ENCODE measurements at places on chromosomes 12 and 14.

DNA sequence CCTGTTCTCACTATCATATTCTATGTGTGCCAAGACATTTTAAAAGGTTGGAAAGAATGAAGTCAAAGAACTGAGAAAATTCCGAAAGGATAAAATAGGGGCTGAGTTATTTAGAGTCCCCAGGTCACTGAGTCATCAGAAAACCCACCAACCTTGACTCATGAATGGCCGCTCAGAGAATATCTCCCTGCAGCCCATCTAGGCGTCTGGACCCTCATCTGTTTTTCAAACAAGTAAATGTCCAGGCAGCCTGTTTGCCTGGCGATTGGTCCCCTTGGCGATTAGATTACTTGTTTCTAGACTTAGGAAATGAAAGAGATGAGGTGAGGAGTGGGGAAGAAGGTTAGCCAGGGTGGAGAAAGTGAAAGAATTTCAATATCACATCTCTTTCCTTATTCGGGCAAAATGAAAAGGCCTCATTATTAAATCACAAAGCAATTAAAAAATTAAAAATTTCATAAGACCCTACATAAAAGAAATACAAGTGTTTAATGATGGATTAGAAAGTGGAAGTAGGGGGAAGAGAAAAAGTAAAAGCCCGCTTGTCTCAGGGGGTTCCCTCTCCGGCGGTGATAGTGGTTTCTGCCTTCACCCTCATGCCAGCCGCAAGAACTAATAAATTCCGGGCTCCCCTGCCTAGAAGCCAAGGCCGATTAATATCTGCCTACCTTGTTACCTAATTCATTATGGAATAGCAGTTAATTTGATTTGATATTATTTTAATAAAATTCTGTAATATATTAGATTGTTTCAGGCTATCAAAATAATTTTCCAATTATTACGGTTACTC lies 415.9 kb downstream of the BCL11B start:
- no peak for ATAC-seq

- ATAC-seq, result no peak
Observed at GRCh38 chr12:123398550-123399254, 14.8 kb downstream of the KMT5A start.

DNA sequence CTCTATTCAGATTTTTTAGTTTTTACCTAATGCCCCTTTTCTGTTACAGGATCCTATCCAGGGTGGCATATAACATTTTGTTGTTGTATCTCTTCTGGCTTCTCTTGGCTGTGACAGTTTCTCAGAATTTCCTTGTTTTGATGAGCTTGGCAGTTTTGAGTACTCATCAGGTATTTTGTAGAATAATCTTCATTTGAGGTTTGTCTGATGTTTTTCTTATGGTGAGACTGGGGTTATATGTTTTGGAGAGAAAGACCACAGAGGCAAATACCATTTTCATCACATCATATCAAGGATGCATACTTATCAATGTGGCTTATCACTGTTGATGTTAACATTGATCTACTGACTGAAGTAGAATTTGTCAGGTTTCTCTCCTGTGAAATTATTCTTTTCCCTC lies 14.0 kb upstream of the LYZ start:
- no peak for ATAC-seq

DNA sequence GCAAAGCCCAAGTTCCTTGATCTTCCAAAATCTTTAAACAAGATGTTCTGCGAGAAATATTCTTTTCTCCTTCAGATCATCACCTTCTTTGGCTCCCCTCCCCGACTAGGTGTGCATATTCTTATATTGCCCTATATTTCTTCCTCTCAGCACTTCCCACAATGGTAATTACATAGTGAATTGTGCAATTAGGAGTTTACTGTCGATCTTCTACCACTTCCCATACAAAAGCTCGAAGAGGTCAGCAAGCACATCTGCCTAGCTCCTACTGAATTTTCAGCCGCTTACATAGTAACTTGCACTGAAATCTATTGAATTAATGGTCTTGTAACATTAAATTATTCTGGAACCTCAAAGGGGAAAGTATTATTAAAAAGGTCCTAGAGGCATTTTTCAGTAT lies 16.7 kb downstream of the OSBPL8 start:
- ATAC-seq, result no peak

GRCh38 chr12:116319898-116320621 lies 42.6 kb upstream of the MED13L start:
- peak; percentile 97 for ATAC-seq

- ATAC-seq, result peak; percentile 47
Observed at GRCh38 chr14:85531587-85532373, 1.8 kb downstream of the FLRT2 start.

DNA sequence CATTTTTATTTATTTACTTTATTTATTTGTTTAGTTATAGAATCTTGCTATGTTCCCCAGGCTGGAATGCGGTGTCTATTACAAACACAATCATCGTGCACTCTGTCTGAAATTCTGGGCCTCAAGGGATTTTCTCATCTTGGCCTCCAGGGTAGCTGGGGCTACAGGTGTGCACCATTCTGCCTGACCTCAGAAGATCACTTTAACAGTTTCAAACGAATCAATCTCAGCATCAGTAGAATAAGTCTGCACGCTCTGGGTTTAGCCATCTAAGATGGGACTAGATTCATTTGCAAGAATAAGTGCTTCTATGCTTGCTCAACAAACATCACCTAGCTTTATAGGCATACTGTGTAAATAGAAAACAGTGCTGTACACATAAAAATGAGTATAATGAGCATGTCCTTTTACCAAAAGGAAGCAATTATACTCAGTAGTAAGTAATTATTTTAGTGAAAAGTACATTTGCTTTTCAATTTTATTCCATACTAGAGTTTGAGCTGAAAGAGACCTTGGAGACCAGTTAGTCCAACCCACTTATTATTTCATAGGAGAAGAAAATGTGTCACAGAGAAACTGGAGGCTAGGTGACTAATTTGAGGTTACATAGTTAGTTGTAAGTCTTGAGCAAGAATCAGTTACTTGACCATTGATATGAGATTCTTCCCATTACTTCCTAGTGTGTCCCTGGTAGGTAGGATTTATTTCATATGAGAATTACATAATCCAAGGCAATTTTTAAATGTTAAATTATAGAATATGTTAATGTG lies 456.5 kb upstream of the LMO3 start:
- ATAC-seq, result no peak

GRCh38 chr12:2336409-2336829 lies 283.6 kb downstream of the CACNA1C start:
- ATAC-seq, result peak; percentile 95

DNA sequence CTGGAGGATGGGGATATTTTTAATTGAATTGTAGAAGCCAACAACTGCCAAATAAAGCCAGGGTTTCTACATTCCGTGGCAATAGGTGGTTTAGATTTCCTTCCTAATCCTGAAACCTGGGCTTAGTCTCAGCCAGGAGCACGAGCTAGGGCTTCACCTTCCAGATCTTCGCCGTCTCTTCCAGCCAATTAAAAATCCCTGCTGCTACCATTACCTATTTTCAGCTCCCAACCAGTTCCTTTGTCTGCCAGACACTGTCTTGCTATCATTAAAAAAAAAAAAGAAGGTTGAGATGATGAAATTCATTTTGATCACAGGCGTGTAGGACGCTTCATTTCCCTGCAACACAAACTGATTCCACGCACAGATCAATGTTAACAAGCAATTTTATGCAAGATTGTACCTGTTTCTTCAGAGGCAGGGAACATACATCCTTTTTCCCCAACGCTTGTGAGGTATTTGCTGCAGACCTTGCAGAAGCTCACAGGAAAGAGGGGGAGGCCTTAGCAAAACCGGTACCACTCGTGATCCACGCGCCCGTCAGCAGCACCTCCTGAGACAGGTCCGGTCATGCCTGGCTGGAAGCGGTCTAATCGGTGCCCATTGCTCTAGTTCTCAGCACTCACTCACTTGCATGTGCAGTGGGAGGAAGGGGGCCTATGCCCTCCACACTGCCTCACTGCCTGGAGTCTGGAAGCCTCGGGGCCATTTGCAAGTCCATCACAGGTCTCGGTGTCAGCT lies 65.1 kb downstream of the SLC6A12 start:
- ATAC-seq, result no peak

- no peak for ATAC-seq
Observed at GRCh38 chr14:103112400-103113243, 10.6 kb upstream of the TNFAIP2 start.

DNA sequence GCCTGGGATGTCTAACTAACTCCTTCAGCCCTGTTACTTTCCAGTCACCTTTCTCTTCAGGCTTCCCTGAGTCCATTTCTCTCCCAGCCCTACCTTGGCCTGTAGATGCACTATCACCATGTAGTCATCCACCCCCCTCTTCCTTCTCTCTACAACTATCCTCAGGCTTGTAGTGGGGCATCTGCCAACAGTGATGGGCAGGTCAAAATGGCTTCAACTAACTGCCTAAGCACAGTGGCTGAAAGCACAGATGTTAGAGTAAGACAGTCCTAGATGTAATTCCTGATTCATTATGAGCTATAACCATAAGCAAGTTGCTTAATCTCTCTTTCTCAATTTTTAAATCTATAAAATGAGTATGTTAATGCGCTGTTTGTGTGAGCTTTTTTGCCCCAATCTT lies 133.6 kb upstream of the NAV3 start:
- ATAC-seq, result no peak

DNA sequence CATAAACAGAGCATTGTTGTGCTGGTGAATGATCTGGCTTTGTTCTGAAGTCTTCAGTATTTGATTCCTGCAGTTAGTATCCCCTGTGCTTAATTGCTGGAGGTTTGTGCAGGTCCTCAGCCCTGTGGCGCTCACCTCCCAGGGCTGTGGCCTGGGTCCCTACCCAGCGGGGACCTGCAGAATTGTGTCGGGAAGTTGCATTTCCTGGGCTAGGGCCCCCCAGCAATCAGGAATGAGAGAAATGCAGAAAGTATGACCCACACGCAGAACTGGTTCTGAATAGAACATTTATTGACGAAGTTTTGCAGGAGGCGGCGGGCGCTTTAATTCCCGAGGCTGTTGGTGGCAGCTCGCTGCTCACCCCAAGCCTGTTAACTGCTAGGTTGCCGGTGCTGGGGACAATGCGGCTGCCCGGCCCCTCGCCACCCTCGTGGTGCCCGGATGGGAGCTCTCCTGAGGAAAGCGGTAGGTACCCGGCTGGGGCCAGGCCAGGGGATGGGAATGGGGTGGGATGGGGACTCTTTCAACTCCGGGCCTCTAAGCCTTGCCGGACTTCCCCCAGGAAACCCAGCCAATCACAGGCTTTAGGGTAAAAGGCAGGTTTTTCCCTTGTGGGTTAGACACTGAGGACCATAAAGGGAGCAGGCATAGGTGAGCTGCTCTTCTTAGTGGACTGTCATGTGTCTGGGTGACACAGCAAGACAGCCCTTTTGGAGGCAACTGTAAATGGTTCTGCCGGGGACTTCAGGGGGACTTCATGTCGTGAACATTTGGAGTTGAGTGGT lies 11.6 kb downstream of the PLEKHG3 start:
- no peak for ATAC-seq

All from SK-N-SH treated with all-trans-retinoic acid at 6 μM for 48 hours (cell line).